CD4-positive, CD25-positive, alpha-beta regulatory T cell (primary cell): ENCODE measurements at places on chromosomes 5 and 9. TPM values are rescaled to one million over a fixed set of nuclear protein-coding genes. Genes with fewer than 3 reads are reported as not detected.

The BHMT2 gene
- total RNA-seq = not detected

GRCh38 chr9:28624771-28625170 lies 1051.5 kb upstream of the C9orf72 start:
- H3K27me3 ChIP-seq = no peaks in the 10 kb centered on the region
- no peak overlapping the region for H3K27ac ChIP-seq
- H3K4me1 ChIP-seq = no peaks in the 10 kb centered on the region
- no peaks in the 10 kb centered on the region for H3K36me3 ChIP-seq
- H3K4me3 ChIP-seq = no peak overlapping the region
- DNase-seq = no peak

GRCh38 chr5:176996780-176997179 lies 9.8 kb downstream of the UIMC1 start:
- H3K4me3 ChIP-seq = no peak overlapping the region
- DNase-seq = no peak
- peaks cover 9% of the 10 kb centered on the region for H3K4me1 ChIP-seq
- H3K27ac ChIP-seq = no peak overlapping the region
- H3K36me3 ChIP-seq = peaks cover 4% of the 10 kb centered on the region
- H3K27me3 ChIP-seq = no peaks in the 10 kb centered on the region

- peak; percentile 18 for DNase-seq
- H3K27ac ChIP-seq = peak overlapping the region; percentile 69
- H3K4me1 ChIP-seq = peaks cover 23% of the 10 kb centered on the region
Observed at GRCh38 chr9:137606005-137606621, 627 bp downstream of the ARRDC1 start.

- H3K4me1 ChIP-seq = no peaks in the 10 kb centered on the region
- no peak overlapping the region for H3K27ac ChIP-seq
- peaks cover 3% of the 10 kb centered on the region for H3K27me3 ChIP-seq
- DNase-seq = no peak
- H3K4me3 ChIP-seq = no peak overlapping the region
Observed at GRCh38 chr9:98658951-98659351, 49.8 kb downstream of the GABBR2 start.
